H9 (cell line): ENCODE measurements at places on chromosomes 6 and 20.

- DNase-seq = no peak
Measured at GRCh38 chr20:38043512-38044300, 10.2 kb downstream of the RPRD1B start.

GRCh38 chr20:56289652-56290051 is 41.1 kb downstream of the MC3R start:
- no peak for DNase-seq

DNA sequence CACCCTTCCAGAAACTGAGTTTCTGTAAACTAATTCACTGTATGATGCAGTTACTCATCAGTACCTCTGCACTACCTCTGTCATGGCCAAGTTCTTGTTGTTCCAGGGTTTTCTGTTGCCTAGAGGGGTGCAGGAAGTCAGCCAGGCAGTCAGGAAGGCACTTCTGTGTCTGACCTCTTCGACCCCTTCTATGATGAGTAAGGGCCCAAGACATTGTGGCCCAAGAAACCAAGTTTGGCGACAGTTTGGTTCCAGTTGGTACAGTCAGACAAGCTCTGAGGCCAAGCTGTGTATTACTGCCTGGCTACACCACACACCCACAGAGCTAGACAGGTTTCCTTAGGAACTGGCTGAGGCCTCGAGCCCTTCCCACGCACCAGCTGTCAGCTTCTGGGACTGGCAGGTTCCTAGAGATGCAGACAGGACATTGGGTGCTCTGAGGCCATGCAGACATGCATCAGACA is 41.2 kb downstream of the TRAF3IP2 start:
- no peak for DNase-seq

DNA sequence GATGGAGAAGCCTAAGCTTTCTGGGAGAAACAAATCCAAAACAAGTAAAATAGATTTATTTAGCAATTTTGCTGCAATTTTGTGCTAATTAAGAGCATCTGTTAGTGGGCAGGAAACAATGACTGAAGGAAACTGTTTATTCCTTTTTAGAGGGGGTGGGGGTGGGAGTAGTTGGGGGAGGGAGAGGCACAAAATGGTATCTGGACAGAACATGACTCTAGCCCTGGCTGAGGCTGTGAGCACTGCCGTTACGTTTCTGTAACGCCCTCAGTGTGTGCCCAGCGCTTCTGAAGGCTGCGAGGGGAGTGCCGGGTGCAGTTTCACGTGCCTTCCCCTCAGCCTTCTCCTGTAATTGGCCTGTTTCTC is 28.8 kb downstream of the METTL24 start:
- DNase-seq = no peak

DNA sequence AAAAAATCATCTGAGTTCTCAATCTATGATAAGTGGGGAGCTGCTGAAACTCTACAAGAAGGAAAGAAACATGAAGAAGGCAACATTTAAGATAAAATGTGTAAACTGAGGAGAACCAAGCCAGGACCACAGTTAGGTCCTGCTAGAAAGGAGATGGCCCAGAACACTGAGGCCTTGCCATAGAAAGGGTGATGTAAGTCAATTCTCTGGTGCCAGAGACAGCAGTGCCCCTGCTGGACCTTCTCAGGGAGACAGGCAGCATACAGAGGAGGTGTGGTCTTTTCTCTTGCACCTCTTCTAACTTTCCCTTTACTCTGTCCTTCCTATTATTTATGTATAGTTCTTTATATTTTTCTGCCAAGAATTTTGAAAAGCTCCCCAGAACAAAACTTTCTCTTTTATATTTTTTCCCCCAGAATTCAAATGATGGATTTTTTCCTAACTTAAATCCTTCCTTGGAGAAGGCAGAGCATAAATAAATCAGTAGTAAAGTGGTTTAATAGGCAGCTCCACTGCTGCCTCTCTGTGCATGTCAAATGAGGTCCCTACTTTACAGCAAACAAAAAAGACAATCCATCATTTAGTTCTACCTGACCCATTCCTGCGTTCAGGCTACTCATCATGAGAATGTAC is 9.0 kb downstream of the UQCC2 start:
- DNase-seq = peak; percentile 54

- DNase-seq = no peak
Measured at GRCh38 chr6:22800451-22800850, 231.1 kb downstream of the HDGFL1 start.

GRCh38 chr6:83873869-83874268 is 14.4 kb downstream of the CYB5R4 start:
- DNase-seq = no peak

GRCh38 chr20:17616480-17617211 is 46.8 kb downstream of the DSTN start:
- DNase-seq = peak; percentile 23

DNA sequence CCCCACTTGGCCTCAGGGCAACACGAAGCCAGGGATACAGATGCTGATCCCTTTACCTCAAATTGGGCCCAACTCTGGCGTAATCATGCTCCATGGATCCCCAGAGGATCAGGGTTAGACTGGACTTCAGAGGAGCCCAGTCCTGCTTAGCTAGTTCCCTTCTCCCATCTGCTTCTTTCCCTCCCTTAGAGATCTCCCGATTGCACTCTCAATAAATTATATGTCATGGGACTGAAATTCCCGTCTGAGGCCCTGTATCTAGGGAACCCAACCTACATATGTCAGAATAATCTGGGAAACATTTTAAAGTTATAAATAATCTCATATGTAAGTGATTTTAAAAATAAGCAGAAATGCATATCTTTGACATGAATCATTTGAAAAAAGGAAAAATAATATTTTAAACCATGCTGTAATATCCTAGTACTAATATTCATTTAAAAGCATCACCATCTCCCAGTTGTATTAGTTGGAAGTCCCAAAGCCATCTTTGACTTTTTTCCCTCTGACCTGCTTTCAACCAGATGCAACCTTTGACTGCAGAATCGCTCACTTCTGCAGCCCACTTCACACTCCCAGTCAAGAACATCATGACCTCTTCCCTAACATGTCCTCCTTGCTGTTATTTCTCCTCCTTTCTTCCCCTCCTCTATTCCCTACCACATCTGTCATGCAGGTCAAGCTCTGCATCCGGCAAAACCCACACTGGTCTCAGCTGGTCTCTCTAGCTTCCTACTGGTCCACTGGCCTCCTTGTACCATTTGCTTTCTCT is 393.6 kb downstream of the BTBD3 start:
- DNase-seq = no peak

DNA sequence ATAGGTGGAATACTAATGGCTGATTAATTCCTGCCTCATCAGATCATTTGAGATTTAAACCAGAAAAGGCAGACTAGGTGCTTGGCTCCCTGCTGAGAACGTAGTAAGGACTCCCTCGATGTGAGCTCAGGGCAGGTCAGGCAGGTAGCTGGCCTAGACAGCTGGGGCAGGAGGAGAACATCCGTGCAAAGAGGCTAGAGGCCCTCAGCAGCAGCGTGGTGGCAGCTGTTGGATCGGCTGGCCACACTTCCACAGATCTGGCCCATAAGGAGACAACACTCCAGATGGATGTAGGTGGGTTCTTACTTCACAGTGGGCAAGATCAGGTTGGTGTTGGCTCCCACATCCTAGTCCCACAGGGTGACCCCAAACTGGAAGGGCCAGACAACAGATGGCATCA is 38.5 kb downstream of the EYA2 start:
- DNase-seq = no peak

GRCh38 chr6:31573239-31574105 is 1.4 kb downstream of the LTA start:
- no peak for DNase-seq

GRCh38 chr6:160022793-160023192 is 53.9 kb downstream of the IGF2R start:
- DNase-seq = no peak

- peak; percentile 24 for DNase-seq
Measured at GRCh38 chr20:2740702-2741101, 48.1 kb downstream of the EBF4 start.

DNA sequence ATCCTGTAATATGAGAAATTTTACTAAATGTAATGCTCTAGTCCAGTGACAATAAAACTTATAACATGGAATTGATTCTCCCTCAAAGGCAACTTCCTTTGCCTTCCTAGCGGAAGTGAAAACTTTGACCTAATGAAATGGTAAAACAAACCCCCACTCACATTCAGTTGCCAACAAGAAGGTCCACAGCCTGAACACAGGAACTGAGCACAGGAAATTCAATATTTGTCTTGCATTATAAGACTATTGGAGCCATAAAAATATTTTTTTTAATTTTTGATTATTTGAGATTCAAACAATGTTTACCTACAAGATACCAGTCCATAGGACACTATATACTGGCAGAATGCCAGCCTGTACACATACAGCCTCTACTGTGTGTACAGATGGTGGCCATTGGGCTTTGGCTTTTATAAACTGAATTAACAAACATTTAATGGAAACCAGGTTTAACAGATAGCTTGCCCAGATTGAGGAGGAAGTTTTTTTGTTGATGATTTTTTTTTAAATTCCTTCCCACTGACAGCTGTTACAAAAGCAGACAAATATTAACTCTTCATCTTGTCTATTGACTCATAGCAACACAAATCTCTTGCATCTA is 481.5 kb upstream of the JAG1 start:
- DNase-seq = no peak

DNA sequence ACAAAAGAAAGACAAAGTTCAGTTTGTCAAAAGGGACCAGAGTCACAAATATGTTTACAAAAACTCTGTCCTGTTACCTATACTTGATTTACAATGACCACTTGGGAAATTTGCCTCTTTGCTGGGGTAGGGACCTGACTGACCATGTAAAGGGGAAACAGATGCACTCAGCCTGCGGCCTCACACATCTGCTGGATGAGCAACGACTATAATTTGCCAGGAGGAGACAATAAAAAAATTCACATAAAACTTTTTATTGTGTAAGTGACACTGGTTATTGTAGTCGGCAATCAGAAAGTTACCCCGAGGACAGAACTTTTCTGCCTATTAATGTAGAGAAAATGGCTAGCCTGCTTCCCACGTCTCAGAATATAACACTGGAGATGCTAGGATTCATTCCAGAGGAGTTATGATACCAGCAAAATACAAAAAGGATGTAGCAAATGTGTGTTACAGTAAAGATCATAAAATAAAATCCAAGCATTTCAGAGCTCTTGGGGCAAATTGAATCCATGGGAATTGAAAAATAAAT is 415.4 kb upstream of the SPTLC3 start:
- no peak for DNase-seq

GRCh38 chr6:85641522-85641896 is 1.2 kb downstream of the SYNCRIP start:
- DNase-seq = no peak

GRCh38 chr6:90478278-90478677 is 108.6 kb downstream of the MAP3K7 start:
- peak; percentile 83 for DNase-seq

DNA sequence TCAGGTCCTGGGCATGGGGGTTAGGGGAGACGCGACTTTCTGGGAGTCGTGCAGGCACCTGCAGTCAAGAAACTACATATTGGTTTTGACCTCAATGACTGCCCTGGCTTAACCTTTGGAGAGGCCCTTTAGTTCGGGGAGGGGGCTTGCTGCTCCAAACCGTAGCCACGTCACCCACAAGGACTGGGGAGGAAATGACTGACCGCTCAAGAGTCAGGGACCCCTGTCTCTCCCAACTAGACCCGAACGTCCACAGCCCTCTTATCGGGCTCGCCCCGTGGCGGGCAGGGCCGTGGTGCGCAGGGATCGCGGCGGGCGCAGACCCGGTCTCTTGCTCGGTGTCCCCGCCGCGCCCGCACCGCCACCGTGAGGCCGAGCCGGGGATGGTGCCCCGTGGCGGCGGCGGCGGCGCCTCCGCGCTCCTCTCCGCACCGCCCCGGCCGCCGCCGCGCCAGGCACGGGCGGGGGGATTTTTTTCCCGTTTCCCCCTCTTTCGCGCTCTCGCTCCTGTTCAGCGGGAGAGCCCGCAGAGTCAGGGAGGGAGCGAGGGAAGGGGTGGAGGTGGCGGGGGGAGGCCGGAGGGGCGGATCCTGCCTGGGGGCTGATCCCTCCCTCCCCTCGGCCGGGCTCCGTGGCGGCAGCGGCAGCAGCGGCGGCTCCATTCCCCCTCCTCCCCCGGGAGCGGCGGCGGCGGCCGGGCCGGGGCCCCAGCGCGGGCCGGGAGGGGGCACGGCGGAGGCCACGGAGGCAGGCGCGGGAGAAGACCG is at the start of gene BRPF3:
Gene BRPF3 (plus strand): TSS at position 632 of the 767 bp plus-strand sequence. CDS start 3,579 bp downstream, outside the sequence.
- DNase-seq = peak; percentile 80

DNA sequence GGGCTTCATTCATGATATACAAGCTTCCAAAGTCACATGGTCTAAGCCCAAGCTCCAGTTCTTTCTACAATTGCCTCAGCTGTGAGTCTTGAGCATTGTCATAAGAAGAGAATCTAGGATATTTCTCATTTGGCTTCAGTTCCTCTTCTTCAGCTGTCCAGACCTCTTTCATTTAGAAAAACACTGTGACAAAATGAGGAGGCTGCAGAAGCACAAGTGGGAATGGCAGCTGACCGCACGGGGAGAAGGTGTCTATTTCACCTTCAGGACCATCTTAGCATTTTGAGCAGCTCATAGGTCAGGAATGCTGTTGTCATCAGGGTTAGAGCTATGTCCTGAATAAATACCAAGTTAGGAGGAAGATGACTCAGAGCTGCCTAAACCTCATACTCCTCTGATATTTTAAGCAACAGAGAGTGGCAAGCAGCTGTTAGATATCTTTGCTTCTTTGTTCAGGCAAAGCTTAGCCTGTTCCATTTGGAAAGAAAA is 390.1 kb upstream of the CITED2 start:
- DNase-seq = no peak

DNA sequence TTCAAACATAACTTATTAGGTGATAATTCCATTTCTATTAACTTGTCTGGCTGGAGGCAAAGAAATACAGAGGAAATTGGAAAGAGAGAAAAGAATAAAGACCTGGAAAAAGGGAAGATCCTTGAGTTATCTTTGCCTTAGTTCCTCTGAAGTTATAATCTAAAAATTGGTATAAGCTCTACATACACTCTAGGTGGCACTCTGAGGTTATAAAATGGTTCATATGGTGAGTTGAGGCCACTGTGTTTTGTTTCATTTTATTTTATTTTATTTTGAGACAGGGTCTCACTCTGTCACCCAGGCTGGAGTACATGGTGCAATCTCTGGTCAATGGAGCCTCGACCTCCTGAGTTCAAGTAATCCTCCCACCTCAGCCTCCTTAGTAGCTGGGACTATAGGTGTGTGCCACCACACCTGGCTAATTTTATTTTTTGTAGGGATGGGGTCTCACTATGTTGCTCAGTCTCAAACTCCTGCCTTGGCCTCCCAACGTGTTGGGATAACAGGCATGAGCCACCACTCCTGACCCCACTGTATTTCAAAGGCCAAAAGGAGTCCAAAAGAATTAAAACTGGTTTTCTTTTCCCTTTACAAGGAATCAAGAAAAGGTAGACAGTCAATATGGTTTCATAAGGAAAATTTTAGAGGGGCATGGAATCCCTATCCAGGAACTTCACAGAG is 19.4 kb downstream of the GPX6 start:
- DNase-seq = no peak

GRCh38 chr20:25052255-25053194 is 5.4 kb downstream of the ACSS1 start:
- DNase-seq = no peak

GRCh38 chr6:28982476-28983266 is 22.4 kb downstream of the ZNF311 start:
- DNase-seq = no peak
